ENCODE measurements at places on chromosomes 13 and 19. TPM values are rescaled to one million over a fixed set of nuclear protein-coding genes. Genes with fewer than 3 reads are reported as not detected.

- no peak for DNase-seq
Measured at GRCh38 chr19:41991025-41991424, 3.0 kb downstream of the ATP1A3 start.

DNA sequence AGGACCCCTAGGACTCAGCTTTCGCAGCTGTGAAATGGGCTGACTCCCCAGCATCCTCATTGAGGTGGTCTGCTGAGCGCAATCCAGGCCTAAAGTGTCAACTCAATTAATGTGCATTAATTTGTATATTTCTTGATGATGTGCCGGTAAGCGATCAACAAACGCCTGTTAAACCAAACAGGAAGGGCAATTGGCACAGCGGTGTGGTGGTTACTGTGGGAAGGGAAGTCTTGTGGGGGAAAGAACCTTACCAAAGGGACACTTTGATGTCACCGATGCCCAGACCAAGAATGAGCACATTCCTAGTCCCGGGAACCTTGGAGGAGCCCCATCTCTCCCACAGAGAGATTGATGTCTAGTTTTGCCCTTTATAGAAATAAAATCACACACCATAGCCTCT is 1.6 kb downstream of the JAK3 start:
- no peak for DNase-seq

DNA sequence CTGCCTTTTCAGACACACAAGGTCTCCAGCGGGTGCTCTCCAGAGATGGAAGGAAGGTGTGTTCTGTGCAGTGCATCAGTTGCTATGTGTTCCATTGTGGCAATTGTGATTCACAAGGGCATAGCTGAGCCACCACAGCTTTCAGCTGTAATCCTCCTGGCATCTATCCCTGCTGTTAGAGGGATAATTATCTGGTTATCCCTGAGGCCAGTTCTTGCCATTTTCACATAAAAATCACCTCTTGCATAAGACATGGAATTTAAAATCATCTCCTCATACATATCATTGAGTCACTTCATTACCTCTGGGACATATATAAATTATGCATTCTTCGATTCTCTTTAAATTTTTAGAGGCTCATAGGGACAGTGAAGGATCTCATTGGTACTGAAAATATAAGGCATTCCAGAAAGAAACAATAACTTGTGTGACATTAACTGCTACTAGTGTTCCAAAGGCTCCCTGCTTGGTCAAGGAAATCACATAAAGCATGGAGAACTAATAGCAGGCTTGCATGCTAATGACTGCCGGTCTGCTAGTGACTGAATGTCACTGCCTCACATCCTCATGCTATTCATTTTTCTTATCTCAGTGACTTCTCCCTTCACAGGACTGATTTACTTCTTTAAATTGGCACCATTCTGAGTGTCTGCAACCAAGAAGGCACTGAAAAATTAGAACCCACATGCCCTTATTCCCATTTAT is 214.0 kb downstream of the ENOX1 start:
- DNase-seq, result no peak

GRCh38 chr13:26836626-26837025 is 76.0 kb upstream of the GPR12 start:
- no peak for DNase-seq

DNA sequence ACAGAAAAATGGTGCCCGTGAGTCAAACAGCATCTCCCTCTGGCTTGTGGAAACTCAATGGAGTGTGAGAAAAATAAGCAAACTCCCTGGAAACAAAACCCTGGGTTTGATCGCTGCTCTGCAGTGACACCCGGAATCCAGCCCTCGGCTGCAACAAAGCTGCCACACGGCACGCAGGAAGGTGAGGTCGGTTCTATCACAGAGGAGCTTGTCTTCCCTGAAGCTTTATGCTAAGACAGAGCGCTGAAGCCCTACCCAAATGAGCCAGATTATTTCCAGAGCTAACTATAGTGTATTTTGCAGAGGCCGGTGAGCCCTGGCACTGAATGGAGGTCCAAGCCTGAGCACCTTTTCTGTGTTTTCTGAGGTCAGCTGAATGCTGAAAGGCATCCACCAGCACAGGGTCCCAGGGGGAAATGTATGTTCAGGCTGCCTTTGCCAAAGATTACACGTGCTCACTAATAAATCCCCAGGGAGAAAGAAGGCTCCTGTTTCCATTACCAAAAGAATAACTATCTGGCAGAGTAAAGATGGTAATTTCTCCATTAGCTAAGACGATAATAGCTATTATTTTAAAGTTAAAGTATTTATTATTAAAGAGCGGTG is 77.8 kb downstream of the TSHZ3 start:
- DNase-seq, result no peak

CACNG8 gene
- total RNA-seq, result not detected

KLK11 gene
- 14.1 TPM for total RNA-seq

Data from lung (tissue), 17 donors.